ENCODE measurements at places on chromosomes 3 and 15. TPM values are rescaled to one million over a fixed set of nuclear protein-coding genes. Genes with fewer than 3 reads are reported as not detected.
A peak's percentile ranks its signal among the peaks of the same experiment; 100 is the strongest.

DNA sequence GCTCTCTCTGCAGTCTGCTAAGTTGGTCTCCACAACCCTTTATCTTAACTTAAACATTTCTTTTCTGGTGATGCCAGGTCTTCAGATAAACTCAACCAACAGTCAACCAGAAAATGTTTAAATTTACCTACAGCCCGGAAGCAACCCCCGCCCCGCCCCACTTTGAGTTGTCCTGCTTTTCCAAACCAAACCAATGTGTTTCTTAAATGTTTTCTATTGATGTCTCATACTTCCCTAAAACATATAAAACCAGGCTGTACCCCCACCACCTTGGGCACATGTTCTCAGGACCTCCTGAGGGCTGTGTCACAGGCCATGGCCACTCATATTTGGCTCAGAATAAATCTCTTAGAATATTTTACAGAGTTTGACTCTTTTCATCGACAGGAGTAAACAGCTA is 13.2 kb upstream of the GPR160 start:
- H3K4me1 ChIP-seq, result no peaks in the 10 kb centered on the region
- no peak overlapping the region for H3K27ac ChIP-seq
- H3K27me3 ChIP-seq, result no peaks in the 10 kb centered on the region
- H3K36me3 ChIP-seq, result no peaks in the 10 kb centered on the region
- no peak for DNase-seq
- no peak overlapping the region for H3K4me3 ChIP-seq

DNA sequence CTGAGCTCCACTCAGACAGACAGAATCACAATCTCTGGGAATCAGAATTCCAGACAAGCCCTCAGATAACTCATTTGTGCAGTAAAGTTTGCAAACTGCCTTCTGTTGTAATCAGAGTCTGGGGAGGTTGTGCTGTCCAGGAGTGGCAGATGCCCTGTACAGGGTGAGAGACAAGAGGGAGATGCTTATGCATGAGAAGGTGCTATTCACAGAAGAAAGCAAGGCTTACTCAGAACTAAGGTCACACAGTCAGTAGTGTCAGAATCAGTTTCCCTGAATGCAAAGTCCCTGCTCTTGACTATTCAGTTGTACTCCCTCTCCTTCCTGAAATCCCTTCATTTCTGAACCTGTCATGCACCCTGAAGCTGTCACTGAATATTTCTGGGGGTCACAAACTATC is 43.7 kb downstream of the SRPRB start:
- H3K27ac ChIP-seq, result no peak overlapping the region
- H3K4me3 ChIP-seq, result no peak overlapping the region
- DNase-seq, result no peak
- H3K27me3 ChIP-seq, result no peaks in the 10 kb centered on the region

The GUCA1C gene
- not detected for total RNA-seq

DNA sequence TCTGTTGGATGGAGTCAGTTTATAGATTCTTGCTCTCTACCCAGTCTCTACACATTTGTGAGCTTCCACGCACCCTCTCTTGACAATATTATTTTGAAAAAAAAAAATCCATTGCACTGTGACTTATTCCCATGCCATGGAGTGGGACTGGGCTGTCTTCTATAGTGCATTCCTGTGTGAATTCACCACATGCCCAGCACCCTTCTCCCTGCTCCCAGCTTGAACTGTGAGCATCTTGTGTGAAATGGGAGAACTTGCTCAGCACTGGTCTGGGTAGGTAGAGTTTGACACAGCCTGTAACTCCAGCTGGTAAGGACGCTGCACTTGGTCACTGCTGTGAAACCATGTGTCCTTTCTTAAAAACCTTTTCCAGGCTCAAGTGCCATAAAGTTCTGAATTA is 91.9 kb downstream of the ARNT2 start:
- no peak overlapping the region for H3K4me3 ChIP-seq
- H3K27ac ChIP-seq, result no peak overlapping the region
- no peaks in the 10 kb centered on the region for H3K4me1 ChIP-seq
- H3K27me3 ChIP-seq, result no peaks in the 10 kb centered on the region
- H3K36me3 ChIP-seq, result no peaks in the 10 kb centered on the region

DNA sequence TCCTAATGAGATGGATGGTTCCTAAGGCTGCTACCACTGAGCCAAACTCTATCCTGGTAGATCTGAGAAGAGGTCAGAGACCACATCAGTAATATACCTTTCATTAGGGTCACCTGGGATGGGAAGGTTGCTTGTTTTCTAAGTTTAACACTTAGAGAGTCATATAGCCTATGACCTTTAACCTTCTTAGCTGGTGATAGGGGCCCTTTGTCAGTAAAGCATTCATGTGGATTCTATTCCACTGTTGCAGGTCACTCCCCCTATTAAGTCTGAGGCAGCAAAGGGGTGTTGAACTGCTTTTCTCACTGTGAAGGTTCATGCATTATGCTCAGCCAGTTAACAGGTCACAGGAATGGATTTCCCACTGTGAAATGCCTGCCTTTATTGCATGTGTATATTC is 6.1 kb upstream of the ZNF609 start:
- no peak overlapping the region for H3K4me3 ChIP-seq
- H3K27me3 ChIP-seq, result no peaks in the 10 kb centered on the region
- DNase-seq, result no peak
- H3K4me1 ChIP-seq, result peaks cover 14% of the 10 kb centered on the region
- no peaks in the 10 kb centered on the region for H3K36me3 ChIP-seq
- no peak overlapping the region for H3K27ac ChIP-seq

DNA sequence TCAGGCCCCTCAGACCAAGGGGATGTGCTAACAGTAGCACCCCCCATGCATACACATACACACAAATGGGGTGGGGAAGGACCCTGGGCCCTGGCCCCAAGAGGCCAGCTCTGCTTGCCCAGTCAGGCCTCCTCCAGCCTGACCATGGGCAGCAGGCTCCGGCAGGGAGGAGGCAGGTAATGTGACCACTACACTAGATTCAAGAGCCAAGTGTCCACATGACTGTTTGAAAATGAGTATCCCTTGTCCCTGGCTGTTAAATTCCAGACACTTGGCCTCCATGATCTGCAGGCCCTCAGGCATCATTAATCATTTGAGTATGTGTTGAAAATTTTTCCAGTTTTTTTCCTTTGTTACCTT is 13.9 kb upstream of the GNAI2 start:
- no peaks in the 10 kb centered on the region for H3K4me1 ChIP-seq
- no peaks in the 10 kb centered on the region for H3K27me3 ChIP-seq
- H3K4me3 ChIP-seq, result no peak overlapping the region

DNA sequence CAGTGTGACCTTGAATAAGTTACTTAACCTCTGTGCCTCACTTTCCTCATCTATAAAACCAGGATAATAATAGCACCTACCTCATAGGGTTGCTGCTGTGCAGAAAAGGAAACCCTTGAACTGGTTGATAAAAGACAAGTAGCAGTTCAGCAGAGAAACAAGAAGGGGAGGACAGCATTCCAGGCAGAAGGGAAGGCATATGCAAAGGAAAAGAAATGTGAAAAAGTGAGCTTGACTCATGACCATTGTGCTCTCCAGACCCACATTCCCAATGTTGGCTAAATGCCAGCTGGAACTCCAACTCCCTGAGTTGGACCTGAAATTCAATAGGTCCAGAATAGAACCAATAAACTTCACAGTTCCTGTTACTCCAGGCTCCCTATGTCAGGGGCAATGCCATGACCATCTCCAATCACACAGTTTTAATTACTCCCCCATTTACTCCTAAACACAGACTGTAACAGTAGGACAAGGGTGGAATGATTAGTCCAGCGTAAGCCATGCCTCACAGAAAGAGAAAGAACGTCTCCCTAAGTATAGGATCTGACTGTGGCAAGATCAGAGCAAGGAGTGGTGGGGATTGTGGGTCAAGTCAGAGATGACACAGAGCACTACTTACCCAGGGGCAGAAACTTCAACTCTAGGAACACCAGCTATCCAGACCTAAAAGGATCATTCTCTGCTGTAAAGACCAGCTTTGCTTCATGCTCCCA is 26.9 kb downstream of the PRKAR2A start:
- no peaks in the 10 kb centered on the region for H3K36me3 ChIP-seq
- H3K4me1 ChIP-seq, result no peaks in the 10 kb centered on the region
- no peak overlapping the region for H3K4me3 ChIP-seq
- no peak overlapping the region for H3K27ac ChIP-seq
- no peaks in the 10 kb centered on the region for H3K27me3 ChIP-seq

- no peak overlapping the region for H3K4me3 ChIP-seq
- peak overlapping the region; percentile 69 for H3K27ac ChIP-seq
- DNase-seq, result no peak
- no peaks in the 10 kb centered on the region for H3K4me1 ChIP-seq
- no peaks in the 10 kb centered on the region for H3K27me3 ChIP-seq
Observed at GRCh38 chr3:58388550-58389091, 45.0 kb downstream of the PDHB start.

GRCh38 chr3:134235577-134236076 is 15.0 kb downstream of the RYK start:
- peaks cover 14% of the 10 kb centered on the region for H3K4me1 ChIP-seq
- no peak for DNase-seq
- H3K36me3 ChIP-seq, result no peaks in the 10 kb centered on the region
- no peaks in the 10 kb centered on the region for H3K27me3 ChIP-seq
- H3K4me3 ChIP-seq, result no peak overlapping the region

- H3K4me1 ChIP-seq, result no peaks in the 10 kb centered on the region
- DNase-seq, result no peak
- no peaks in the 10 kb centered on the region for H3K36me3 ChIP-seq
- no peaks in the 10 kb centered on the region for H3K27me3 ChIP-seq
- no peak overlapping the region for H3K27ac ChIP-seq
Observed at GRCh38 chr3:58679974-58680666, 13.5 kb upstream of the FAM3D start.

The CXCR6 gene
- 4.5 TPM for total RNA-seq

DNA sequence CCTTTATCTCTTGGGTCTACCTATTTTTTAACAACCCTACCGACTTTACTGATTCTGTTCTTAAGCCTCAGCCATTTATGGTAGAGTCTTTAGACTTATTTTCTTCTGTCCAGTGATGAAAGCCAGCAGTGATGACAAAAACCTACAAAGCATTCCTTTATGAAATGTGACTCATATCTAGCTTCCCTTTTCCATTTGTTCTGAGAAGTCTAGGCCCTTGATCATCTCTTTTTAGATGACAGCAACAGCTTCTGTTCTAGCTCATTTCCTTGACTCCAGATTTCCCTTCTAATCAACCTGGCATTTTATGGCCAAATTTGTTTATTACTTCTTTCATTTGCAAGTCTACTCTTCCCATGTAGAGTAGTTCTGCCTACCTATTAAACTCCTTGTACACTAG is 36.1 kb downstream of the CFAP44 start:
- no peak for DNase-seq
- no peaks in the 10 kb centered on the region for H3K4me1 ChIP-seq
- H3K27ac ChIP-seq, result no peak overlapping the region
- H3K36me3 ChIP-seq, result no peaks in the 10 kb centered on the region

DNA sequence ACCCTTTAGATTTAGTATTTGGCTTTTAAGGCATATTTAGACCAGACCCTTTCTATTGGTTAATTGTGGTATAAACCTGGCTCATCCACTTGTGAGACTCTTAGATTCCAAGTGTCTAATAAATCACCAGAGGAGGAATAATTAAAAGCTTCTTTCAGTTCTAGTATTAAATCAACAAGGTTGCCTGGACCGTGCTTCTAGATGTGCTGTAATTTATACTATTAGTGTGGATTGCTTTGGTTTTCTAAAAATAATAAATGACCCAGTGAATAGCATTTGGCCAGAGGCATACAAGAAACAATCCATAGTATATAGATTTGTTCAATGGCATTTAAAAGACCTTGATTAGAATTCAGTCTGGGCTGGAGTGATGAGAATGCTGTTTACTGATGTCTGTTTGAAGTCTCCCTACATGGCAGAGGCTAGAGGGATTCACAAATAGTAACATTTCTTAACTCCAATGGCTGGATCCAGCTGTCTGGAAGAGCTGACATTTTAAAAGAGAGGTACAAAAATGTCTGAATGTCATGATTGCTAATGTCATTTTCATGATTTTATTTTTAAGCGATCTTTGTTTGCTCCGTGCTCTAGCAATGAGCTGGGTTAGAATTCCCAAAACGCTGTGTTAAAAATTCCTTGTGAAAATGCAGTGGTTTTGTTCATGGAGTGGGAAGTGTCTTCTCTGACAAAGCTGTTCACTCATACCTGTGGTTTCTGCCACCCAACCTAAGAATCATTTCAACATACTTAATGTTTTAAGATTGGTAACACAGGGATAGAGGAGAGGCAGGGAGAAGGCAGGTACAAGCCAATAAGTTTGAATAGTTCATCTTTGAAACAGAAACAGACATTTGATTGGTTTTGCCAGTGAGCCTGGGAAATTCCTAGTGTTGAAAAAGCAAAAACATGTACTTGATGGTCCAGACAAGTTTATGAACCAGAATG is 89.9 kb downstream of the RBMS3 start:
- no peaks in the 10 kb centered on the region for H3K27me3 ChIP-seq
- no peak overlapping the region for H3K4me3 ChIP-seq
- no peaks in the 10 kb centered on the region for H3K36me3 ChIP-seq
- H3K27ac ChIP-seq, result no peak overlapping the region
- no peaks in the 10 kb centered on the region for H3K4me1 ChIP-seq

DNA sequence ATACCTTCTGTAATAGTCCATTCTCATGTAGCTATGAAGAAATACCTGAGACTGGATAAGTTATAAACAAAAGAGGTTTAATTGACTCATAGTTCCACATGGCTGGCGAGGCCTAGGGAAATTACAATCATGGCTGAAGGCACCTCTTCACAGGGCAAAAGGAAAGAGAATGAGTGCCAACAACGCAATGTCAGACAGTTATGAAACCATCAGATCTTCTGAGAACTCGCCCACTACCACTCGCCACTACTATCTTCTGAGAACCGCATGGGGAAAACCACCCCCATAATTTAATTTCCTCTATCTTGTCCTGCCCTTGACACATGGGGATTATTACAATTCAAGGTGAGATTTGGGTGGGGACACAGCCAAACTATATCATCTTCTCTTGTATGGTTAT is 406.8 kb upstream of the CBLB start:
- no peaks in the 10 kb centered on the region for H3K4me1 ChIP-seq
- H3K27ac ChIP-seq, result no peak overlapping the region
- no peak for DNase-seq

- H3K36me3 ChIP-seq, result no peaks in the 10 kb centered on the region
- no peak for DNase-seq
- H3K27ac ChIP-seq, result no peak overlapping the region
- H3K27me3 ChIP-seq, result no peaks in the 10 kb centered on the region
Observed at GRCh38 chr3:140527156-140527555, 150.7 kb upstream of the TRIM42 start.
